Liver (tissue), 10 donors: ENCODE measurements at places on chromosomes 12 and 14. TPM values are rescaled to one million over a fixed set of nuclear protein-coding genes. Genes with fewer than 3 reads are reported as not detected.

GRCh38 chr14:80956102-80956501, 681 bp downstream of the TSHR start:
- H3K36me3 ChIP-seq, result no peaks in the 10 kb centered on the region
- no peak overlapping the region for H3K4me3 ChIP-seq
- H3K27ac ChIP-seq, result no peak overlapping the region
- no peaks in the 10 kb centered on the region for H3K27me3 ChIP-seq
- no peak for DNase-seq

Gene TM9SF1
- 27.5 TPM for total RNA-seq

Gene PAX9
- not detected for total RNA-seq

DNA sequence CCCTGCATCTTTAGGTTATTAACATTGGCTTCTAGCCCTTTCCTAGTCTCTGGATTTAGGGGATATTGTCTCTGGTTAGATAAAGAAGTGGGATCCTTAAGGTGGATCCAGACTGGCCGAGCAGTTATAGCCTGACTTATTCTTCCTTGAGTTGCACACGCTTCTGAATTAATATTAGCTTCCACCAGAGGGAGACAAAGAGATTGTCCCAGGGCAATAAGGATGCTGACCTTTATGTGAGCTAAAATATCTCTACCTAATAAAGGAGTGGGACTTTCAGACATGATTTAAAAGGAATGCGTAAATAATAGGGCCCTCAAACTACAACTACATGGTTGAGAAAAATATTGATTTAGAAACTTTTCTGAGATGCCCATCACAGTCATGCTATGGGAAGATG, 139.7 kb downstream of the SLCO1B3 start:
- H3K27ac ChIP-seq, result no peak overlapping the region
- no peaks in the 10 kb centered on the region for H3K36me3 ChIP-seq
- H3K4me3 ChIP-seq, result no peak overlapping the region
- no peaks in the 10 kb centered on the region for H3K27me3 ChIP-seq

GRCh38 chr12:131990066-131990979, 40.6 kb downstream of the EP400 start:
- H3K4me1 ChIP-seq, result no peaks in the 10 kb centered on the region
- peaks cover 71% of the 10 kb centered on the region for H3K36me3 ChIP-seq
- no peak for DNase-seq
- H3K27ac ChIP-seq, result no peak overlapping the region

Gene PLXNC1
- total RNA-seq, result 12.0 TPM

- no peak overlapping the region for H3K27ac ChIP-seq
- DNase-seq, result no peak
- H3K4me1 ChIP-seq, result no peaks in the 10 kb centered on the region
- peaks cover 2% of the 10 kb centered on the region for H3K36me3 ChIP-seq
- H3K4me3 ChIP-seq, result no peak overlapping the region
Measured at GRCh38 chr12:11759899-11760298, 110.4 kb downstream of the ETV6 start.

- no peaks in the 10 kb centered on the region for H3K27me3 ChIP-seq
- H3K4me3 ChIP-seq, result peak overlapping the region; percentile 36
- H3K36me3 ChIP-seq, result no peaks in the 10 kb centered on the region
- H3K4me1 ChIP-seq, result peaks cover 6% of the 10 kb centered on the region
Measured at GRCh38 chr14:77980475-77981321, 180.8 kb downstream of the ADCK1 start.

Gene RNU6-8
- total RNA-seq, result not detected

GRCh38 chr14:100523131-100523842, 63.9 kb downstream of the BEGAIN start:
- H3K27me3 ChIP-seq, result no peaks in the 10 kb centered on the region
- no peak overlapping the region for H3K4me3 ChIP-seq
- H3K27ac ChIP-seq, result no peak overlapping the region
- no peak for DNase-seq
- no peaks in the 10 kb centered on the region for H3K36me3 ChIP-seq
- H3K4me1 ChIP-seq, result no peaks in the 10 kb centered on the region

GRCh38 chr14:20760950-20761349, 7.3 kb upstream of the EDDM3B start:
- no peaks in the 10 kb centered on the region for H3K27me3 ChIP-seq
- H3K4me3 ChIP-seq, result no peak overlapping the region
- H3K4me1 ChIP-seq, result no peaks in the 10 kb centered on the region
- no peaks in the 10 kb centered on the region for H3K36me3 ChIP-seq
- DNase-seq, result no peak
- H3K27ac ChIP-seq, result no peak overlapping the region

GRCh38 chr12:110312581-110313360, 31.7 kb downstream of the ATP2A2 start:
- peaks cover 4% of the 10 kb centered on the region for H3K36me3 ChIP-seq
- H3K27me3 ChIP-seq, result no peaks in the 10 kb centered on the region
- peaks cover 28% of the 10 kb centered on the region for H3K4me1 ChIP-seq
- DNase-seq, result no peak
- peak overlapping the region; percentile 18 for H3K27ac ChIP-seq

GRCh38 chr12:12495536-12495935, 67.1 kb downstream of the DUSP16 start:
- H3K36me3 ChIP-seq, result peaks cover 12% of the 10 kb centered on the region
- no peak overlapping the region for H3K27ac ChIP-seq
- H3K4me1 ChIP-seq, result peaks cover 2% of the 10 kb centered on the region
- H3K4me3 ChIP-seq, result no peak overlapping the region
- DNase-seq, result no peak

Gene PLEKHD1
- total RNA-seq, result 0.08 TPM

Gene IQSEC3
- total RNA-seq, result under 0.01 TPM

DNA sequence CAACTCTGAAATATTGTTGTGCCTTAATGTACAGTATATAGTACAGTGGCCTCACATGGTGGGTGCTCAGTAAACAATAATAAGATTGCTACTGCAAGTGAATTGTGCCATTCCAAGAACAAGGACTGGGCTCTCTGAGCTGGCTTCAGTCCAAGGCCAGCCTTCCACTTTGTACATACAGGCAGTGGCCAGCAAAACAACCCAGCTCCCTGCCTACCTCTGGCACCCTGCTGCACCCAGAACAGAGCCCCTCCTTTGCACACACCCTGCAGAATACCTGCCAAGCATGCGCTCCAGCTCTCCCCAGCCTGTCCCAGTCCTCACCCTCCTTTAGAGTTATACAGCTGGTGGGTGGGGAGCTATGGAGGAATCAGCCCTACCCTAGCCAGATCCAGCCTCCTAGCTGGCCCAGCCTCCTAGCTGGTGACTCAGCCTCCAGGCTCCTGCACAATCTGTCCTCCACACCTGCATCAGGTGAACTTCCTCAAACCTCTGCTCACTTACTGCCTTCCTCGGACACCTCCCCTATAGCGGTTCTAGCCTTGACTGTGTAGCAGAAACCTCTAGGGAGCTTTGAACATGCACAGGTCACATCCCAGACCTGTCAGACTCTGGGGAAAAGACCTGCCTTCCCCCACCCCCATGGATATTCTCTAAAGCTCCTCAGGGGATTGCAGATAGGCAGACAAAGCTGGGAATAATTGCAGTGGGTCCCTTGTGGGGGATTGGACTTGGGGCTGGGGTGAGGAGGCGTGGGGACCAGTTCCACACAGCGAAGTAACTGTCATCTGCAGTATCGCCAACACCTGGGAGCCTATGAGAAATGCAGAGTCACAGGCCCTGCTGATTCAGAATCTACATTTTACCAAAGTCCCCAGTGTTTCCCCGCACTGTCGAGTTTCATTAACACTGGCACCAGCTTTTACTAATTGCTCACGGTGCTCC, 17.9 kb downstream of the ZDHHC22 start:
- no peak overlapping the region for H3K4me3 ChIP-seq
- peaks cover 5% of the 10 kb centered on the region for H3K36me3 ChIP-seq
- no peak overlapping the region for H3K27ac ChIP-seq
- no peak for DNase-seq
- H3K4me1 ChIP-seq, result peaks cover 31% of the 10 kb centered on the region

GRCh38 chr14:90204516-90204915, 51.8 kb upstream of the PSMC1 start:
- H3K4me3 ChIP-seq, result no peak overlapping the region
- no peaks in the 10 kb centered on the region for H3K27me3 ChIP-seq
- H3K4me1 ChIP-seq, result no peaks in the 10 kb centered on the region
- DNase-seq, result no peak

- H3K4me1 ChIP-seq, result peaks cover 24% of the 10 kb centered on the region
- H3K4me3 ChIP-seq, result peak within 1 kb of the TSS; percentile 95
- DNase-seq, result peak; percentile 84
- H3K27ac ChIP-seq, result peak within 1 kb of the TSS; percentile 54
- H3K36me3 ChIP-seq, result peaks cover 10% of the 10 kb centered on the region
Measured at GRCh38 chr12:57590864-57591781, at the start of gene PIP4K2C. PIP4K2C (plus strand) TSS chr12:57591192; CDS start chr12:57591290, 98 bp downstream.

GRCh38 chr12:32466986-32467711, 67.8 kb downstream of the FGD4 start:
- no peak overlapping the region for H3K4me3 ChIP-seq
- no peaks in the 10 kb centered on the region for H3K36me3 ChIP-seq
- no peak overlapping the region for H3K27ac ChIP-seq
- H3K4me1 ChIP-seq, result peaks cover 13% of the 10 kb centered on the region
- no peaks in the 10 kb centered on the region for H3K27me3 ChIP-seq
- no peak for DNase-seq
